ENCODE measurements at places on chromosomes 6 and 20.

GRCh38 chr6:63923139-63923739 is 287.6 kb downstream of the PHF3 start:
- DNase-seq, result no peak

GRCh38 chr20:33875055-33875454 is 63.9 kb downstream of the CHMP4B start:
- DNase-seq, result no peak

- DNase-seq, result no peak
Observed at GRCh38 chr20:35363190-35363589, 48.6 kb downstream of the UQCC1 start.

DNA sequence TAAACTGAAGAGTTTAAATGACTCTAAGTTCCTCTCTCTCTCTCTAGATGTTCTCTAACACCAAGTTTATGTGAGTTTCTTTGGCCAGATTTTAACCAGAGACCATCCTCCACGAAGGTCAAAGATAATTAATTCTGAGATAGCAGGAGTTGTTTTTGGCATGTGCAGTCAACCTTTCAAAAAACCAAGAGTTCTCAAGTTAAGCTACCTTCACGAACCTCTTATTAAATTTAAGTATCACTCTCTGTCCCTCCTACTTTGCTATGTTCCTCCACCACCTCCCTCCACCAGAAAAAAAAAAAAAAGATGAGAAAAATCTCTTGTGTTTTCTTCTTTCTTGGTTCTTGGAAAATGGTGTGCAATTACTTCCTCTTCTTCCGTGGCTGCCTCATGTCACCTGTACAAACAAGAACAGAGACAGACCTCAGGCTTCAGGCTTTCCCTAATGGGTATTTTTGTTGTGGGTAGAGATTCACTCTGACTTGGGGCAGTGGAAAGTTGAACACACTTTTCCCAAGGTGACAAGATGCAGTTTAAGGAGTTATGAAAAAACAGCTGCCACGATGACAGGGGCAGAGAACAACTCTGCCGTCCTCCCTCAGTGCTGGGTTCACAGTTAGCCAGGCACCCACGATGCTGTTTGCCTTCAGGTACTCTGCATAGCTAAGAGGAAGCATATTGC is 64.3 kb downstream of the ADTRP start:
- no peak for DNase-seq

GRCh38 chr6:56851541-56852259 is 103.2 kb upstream of the BEND6 start:
- peak; percentile 23 for DNase-seq

DNA sequence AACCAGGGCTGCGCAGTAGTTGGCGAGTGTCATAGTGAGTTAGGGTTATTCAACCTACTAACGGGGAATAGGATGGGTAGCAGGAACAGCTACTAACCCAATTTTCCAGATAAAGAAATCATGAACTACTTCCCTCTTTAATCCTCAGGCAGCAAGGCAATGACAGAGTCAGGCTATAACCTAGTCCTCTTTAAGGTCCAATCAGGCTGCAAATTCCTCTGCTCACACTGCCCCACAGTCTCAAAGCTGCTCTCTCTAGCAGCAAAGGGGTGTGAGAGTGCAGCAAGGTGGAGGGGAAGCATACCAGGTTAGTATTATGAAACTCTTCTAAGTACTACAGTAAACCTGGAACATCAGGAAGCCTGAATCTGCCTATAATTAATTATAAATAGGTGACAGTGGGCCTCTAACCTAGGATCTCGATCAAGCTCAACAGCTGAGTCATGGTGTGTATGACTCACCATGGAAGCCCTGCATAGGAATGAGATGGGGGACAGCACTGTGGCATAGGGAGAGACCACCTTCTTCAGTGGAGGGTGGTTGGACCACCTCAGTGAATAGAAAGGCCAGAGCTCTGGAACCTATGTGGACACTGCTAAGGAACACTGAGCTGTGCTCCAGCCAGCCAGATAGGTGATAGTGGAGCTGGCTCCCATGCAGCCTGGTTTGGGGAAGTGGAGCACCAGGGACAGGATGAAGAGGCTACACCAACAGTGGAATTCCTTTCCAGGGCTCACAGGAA is 7.9 kb downstream of the PEX6 start:
- no peak for DNase-seq

DNA sequence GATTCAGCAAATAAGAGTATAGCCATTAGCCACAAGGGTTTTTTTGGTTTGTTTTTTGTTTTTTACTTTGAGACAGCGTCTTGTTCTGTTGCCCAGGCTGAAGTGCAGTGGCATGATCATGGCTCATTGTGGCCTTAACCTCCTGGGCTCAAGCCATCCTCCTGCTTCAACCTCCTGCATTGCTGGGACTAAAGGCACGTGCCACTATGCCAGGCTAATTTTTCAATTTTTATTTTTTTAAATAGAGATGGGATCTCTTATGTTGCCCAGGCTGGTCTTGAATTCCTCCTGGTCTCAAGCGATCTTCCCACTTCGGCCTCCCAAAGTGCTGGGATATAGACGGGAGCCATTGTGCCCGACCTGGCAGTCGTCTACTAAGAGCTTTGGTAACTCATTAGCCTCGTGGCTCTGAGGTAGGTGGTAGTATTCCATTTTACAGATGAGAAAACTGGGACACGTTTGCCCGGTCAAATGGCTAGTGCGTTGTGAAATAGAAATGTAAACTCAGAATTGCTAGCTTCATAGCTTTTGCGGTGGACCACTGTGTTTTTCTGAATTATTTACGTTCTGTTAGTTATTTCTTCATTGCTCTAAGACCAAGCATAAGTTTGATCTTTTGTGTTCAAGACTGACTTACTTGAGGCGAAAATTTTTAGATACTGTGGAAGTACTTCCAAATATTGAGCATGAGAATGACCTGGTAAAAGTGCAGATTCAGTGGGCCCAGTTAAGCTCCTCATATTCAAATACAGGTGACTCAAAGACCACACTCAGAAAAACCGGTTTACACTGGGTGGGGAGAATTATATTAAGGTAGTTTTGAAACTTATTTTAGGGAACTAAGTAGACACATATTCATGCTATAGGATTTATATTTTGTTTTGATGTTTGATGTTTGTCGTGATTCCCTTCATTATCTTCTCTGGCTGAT is 2.1 kb downstream of the PANK2 start:
- DNase-seq, result no peak

DNA sequence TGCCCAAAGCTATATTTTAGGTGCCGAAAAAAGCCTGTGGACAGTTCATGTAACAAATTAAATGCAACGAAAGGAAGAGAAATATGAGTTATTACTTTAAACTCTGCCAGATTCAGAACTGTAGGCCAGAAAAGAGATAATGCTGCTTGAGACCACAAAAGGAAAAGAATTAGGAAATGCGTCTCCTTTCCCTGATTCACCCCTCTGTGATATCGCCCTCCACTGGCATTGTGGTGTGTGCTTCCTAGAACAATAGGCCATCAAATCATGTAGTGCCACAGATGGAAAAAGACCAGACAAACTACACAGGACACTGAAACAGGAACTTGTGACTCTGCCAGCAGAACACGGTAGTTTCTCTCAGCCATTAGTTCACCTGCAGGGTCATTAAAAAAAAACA is 14.7 kb upstream of the LAMA4 start:
- DNase-seq, result no peak

- DNase-seq, result no peak
Observed at GRCh38 chr6:119267126-119267905, 82.2 kb downstream of the MAN1A1 start.

GRCh38 chr6:142367501-142368018 is 65.8 kb downstream of the ADGRG6 start:
- no peak for DNase-seq

DNA sequence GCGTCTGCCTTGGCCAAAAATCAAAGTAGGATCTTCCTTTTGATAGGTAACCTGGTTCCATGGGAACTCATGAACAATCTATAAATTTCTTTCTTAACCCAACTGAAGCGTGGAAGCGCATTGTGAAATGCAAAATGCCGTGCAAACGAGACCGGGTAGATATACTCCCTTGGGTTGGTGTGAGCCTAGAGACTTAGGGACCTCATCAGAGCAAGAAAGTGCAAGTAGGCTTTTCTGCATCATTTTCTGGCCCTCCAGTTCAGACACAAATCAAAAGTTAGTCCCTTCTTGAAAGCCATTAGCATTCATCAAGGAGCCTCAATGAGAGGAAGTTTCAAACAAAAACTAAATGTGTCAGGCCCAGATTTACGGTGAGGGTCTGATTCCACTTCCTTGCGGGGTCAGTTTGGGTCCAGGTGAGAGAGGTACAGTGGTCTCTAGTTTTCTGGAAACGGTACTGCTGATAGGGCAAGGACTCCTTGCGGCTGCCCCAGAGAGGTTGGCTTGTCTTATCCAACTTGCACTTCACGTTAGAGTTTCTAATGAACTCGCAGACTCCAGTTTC is 5.3 kb upstream of the ZNF184 start:
- DNase-seq, result no peak

DNA sequence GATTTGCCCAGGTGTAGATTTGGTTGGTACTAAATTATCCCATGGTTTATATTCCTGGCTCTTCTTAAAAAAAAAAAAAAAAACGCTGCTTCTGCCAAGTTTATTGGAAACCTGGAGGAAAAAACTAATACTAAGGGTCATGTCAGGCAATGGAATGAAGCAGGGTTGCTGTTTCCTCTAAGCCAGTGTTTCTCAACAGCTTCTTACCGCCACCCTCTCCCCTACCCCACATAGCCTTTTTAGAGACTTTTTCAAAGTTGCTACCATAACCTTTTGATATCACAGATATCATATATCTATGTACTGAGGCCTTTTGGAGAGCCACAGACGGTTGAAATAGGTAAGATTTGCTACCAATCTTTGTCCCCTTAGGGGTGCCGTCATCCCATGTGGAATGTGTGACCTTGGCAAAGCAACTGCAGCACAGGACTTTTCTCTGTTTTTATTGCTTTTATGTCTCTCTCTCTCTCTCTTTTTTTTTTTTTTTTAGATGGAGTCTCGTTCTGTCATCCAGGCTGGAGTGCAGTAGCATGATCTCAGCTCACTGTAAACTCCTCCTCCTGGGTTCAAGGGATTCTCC is 35.0 kb downstream of the SYTL3 start:
- no peak for DNase-seq

DNA sequence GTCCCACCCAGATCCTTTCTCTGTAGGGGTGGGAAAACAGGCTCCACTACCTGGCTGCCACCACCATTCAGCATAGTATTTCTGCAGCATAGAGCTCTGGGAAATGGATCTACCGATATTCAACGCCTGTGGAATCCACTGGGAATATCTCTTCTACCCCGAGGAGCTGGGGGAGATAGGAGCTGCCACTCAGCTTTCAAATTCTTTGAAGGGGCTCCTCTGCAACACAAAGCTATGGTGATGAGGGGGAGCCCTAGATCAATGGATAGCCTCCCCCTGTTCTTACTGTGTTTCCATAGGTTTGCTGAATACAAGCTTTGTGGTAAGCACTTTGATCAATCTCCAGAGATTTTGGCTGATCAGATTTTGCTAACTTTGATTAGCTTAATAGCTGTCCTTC is 12.9 kb downstream of the FAM50B start:
- no peak for DNase-seq

- no peak for DNase-seq
Observed at GRCh38 chr6:16670617-16671051, 90.6 kb downstream of the ATXN1 start.

GRCh38 chr20:61129311-61129710 is 122.8 kb upstream of the CDH4 start:
- no peak for DNase-seq

DNA sequence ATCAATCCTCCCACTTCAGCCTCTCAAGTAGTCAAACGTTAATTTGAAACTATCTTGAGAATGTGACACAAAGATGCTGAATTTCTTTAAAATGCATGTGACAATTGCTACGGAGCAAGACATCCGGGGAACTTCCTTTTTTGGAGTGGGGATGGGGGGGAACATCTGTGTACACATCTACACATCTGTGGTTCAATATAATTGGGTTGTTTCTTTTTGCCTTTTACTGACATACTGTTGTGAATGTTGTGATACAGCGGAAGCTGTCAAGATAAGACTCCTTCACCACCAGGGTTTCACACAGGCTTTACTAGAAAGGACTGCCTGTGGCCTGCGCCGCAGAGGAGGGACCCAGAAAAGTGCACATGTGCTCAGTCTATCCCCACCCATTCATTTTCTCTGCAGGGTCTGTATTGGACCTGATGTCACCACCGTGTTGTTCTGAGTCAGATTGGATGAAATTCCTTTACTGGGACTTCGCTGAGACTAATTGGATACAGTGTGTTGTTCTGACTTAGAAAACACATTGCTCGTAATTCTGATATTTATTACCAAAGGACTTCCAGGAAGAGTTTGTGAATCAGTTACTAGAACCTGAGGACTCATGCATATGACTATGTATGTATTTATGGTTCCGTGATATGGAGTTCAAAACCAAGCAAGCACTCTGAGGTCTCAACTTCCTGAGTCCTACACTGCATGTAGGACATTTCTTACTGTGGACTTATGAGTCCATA is 98.7 kb upstream of the SGK1 start:
- no peak for DNase-seq

- no peak for DNase-seq
Observed at GRCh38 chr6:100229512-100229911, 235.2 kb downstream of the SIM1 start.

GRCh38 chr6:2962004-2962403 is 9.4 kb downstream of the SERPINB6 start:
- no peak for DNase-seq

GRCh38 chr20:1415667-1416468 is 23.0 kb upstream of the FKBP1A start:
- DNase-seq, result peak; percentile 48

DNA sequence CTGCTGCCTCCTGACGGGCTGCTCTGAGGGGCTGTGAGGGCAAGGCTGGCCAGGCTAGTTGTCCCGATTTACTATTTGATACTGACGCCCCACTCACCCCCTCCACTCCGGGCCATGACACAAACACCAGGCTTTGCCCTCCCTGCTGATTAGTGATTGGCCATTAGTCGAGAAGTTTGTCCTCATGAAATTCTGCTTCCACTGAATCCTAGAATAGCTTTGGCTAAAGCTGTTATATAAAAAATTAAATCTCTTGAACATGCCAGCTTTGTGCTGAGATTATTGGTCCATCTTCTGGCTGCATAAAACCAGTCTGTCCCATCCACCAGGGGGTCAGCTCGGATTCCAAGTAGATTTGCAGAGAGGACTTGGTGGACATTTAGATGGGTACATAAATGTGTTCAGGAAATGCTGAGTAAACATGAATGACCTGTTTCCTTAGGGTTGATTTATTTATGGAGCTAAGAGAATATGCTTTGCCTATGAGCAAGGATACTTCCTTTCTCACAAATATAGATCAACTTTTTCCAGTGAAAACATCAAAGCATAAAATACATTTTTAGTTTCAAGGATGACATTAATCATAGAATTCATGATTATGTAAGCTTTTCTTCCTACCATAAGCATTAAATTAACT is at the start of gene GABRR2:
Gene GABRR2, minus strand, starts transcription at position 51 of the 637 bp plus-strand sequence. CDS start 134 bp downstream, outside the sequence.
- no peak for DNase-seq

DNA sequence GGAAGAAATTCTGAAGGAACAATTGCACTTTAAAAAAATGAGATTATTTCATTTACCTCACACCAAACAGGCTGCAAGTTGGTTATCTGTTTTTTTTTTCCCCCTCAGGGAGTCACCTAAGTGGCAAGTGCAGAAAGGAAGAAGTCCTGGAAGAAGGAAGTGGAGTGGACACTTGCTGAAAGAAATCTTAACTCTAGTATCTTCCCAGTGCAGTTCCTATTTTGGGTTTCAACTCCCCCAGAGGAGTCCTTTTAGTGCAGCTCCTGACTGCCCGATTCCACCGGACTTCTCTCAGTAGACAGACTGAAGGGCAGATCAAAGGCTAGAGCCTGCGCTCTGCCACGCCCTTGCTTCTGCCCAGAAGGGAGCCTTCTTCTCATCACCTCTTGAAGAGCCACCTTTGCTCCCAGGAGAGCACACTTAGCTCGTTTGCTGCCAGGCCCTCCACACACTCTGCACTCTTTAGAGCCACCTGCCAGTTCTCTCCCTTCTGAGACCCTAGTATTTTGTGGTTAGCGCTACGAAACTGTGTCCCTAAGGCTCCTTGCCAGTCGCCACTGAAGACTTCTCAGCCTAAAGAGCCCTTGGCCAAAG is 4.9 kb downstream of the MTCL3 start:
- no peak for DNase-seq

Measured in 8988T (cell line).